Activated T-helper 1 cell treated with anti-CD3 and anti-CD28 coated beads, Interleukin-2, amount 50 U/mL, for 16 hours (primary cell): ENCODE measurements at places on chromosomes 5 and 9.

DNA sequence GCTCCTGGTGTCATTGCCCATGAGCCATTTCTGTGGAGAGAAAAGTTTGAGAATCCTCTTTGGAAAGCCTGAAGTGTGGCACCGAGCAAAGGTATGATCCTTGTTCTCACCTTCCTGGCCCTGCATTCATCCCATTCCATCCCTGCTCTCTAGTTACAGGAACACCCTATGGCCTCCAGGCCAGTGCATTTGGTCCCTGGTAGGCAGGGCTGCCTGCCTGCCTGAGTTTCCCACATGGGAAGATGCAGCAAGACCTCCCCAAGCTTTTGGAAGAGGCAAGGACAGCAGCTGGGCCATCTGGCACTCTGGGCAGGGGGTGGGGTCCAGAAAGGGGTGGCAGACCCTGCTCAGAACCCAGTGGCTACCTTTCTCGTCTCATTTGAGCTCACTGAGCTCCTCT lies 24.5 kb downstream of the IGIP start:
- no peak for DNase-seq

DNA sequence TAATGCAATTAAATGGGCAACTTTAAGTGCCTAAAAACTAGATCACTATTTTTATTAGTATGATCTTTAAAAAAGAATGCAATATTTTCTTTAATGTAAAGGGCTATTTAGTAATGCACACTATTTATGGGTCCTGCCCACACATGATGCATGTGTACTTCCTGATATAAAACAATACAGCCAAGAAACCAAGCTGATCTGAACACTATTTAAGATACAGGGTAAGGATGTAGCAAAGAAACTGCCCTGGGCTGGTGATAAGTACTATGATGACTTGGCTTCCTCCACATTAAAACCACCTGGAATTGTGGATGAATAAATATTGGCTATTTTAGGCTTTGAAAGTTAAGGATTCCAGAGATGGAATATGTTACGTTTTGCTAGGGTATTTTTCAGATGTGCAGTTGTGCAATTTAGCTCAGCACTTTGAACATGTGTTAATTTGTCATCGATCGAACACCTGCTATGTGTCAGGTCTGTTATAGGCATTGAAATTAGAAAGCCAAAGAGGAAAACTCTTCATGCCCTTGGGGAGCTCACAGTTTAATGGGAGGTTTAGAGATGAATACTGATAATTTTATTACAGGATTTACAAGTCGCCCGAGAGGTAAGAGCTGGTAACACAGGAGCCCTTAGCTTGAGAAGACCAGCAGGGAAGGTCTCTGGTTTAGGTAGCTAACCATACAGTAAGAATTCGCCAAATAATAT lies 276.7 kb downstream of the PLK2 start:
- DNase-seq: no peak

DNA sequence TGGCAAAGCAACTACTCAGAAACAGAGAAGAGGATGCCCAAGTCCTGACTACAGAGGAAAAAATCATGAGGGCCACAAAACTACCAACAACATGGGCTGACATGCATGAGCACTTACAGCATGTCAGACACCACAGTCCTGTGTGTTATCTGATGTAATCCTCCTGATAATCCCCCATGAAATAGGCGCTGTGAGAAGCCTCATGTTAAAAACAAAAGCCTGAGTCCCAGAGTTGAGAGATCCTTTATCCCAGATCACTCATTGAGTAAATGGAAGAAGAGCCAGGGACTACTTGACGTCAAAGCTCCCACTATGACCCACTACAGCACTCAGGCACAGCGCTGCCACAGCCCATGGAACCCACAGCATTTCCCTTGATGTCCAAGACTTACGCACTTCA lies 7.2 kb upstream of the SPOCK1 start:
- no peak for DNase-seq

- no peak for DNase-seq
These were observed 12.8 kb downstream of the SPATA9 start for GRCh38 chr5:95669985-95670384.
